Urinary bladder (tissue), 4 donors: ENCODE measurements at places on chromosomes 13 and 19. TPM values are rescaled to one million over a fixed set of nuclear protein-coding genes. Genes with fewer than 3 reads are reported as not detected.

The NLRP4 gene
- not detected for total RNA-seq

The DDX49 gene
- total RNA-seq: 22.2 TPM

The SLC6A16 gene
- 0.26 TPM for total RNA-seq

The DBP gene
- total RNA-seq: 4.6 TPM

The FAM216B gene
- total RNA-seq: not detected

The FCGBP gene
- 7.7 TPM for total RNA-seq

DNA sequence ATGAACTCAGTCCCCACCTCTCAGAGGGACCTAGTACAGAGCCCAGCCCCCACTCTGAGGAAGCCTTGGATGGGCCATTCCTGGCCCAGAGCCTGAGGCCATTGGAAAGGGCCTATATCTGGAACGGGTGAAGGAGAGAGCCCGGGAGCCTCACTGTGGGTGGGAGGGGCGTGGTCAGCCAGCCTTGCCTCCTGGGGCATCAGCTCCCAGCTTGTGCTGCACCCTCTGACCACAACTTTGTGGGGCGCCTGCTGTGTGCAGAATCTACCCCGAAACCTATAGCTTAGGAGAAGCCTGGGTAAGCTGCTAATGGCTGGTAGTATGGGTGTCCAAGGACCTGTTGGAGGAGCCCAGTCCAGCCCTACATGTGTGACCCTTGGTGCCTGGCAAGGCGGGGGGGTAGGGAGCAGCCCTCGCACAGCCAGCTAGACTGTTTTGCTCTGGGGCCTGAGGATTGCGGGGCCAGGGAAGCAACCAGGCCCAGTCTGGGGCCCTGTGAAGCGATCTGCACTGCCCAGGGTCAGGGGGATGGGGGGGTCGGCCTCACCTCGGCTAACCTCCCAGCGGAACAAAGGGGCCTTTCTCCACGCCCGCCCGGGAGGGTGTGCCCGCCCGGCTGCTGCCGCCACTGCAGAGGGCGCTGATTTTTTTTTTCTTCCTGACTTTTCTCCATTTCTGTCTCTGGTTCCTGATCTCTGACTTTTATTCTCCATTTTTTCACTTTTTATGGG lies 42.3 kb downstream of the LYL1 start:
- DNase-seq: no peak

DNA sequence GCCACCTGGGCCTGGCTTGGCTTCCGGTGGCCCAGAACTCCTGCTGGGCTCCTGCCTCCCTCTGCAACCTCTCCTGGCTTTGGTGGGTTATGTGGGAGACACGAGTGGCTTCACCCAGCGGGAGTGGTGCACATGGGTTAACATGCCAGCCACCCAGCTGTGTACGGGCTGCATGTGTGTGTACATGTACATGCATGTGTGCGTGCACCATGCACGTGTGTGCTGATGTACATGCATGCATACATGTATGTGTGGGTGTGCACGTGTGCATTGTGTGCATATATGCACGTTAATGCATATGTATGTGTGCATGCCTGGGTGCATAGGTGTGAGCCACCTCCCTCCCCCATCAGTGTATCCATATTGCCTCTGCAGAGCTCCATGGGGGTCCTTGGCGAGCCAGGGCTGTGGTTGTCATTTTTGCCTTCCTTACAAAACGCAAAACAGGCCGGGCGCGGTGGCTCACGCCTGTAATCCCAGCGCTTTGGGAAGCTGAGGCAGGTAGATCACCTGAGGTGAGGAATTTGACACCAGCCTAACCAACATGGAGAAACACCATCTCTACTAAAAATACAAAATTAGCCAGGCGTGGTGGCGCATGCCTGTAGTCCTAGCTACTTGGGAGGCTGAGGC lies 12.5 kb downstream of the GNA11 start:
- DNase-seq: no peak

DNA sequence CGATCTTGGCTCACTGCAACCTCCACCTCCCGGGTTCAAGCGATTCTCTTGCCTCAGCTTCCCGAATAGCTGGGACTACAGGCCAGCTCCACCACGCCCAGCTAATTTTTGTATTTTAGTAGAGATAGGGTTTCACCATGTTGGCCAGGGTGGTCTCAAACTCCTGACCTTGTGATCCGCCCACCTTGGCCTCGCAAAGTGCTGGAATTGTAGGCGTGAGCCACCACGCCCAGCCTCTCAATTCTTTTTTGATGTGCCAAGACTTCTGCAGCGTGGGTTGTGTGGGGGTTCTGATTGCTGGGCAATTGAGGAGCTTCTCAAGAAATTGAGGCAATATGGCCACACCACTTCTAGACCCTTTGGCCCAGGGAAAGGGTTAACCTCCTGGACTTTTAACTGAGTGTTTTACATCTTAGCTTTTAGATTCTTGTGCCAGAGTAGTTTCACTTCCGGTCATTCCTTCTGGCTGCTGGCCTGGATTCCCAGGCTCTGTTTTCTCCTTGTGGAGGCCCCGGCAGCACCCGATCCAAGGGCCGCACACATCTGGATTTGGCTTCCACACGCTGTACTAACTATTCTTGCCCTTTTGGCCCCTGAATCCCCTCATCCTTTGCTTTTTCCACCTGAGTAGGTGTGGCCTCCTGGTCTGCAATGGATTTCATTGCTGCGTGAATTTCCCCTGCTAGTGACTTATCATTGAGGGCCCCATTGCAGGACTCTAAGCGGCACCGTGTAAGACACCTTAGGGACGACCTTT lies 14.7 kb downstream of the SMARCA4 start:
- peak; percentile 20 for DNase-seq

DNA sequence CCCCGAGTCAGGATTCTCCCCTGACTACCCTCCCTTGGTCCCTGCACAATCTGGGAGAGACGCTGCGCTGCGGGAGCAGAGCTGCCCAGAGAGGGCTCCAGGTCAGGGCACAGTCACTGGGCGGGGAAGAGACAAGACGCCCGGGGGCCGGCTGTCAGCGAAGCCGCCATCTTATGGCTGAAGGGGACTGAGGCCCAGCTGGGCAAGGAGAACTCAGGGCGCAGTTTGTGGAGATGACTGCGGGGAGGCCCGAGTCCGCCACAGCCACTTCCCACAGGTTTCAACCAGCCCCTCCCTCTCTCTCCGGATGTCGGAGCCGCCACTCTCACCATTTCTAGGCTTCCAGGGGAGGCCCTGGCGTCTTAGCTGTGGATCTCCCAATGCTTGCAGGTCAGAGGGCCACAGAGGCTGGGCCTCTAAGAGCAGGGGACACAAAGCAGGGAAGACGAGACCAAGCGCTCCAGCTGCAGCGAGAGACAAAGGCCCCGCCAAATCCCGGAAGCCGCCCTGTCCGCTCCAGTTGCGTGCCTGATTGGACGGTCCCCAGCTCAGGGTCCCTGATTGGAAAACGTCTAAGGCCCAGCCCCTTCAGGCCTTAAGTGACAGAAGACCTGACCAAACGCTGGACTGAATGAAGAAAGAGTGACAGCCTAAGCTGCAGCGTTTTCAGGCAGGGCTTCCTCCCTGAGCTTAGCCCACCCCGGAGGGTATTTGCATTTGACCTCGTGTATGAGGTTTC lies at the start of gene ZNF724:
ZNF724 (minus strand) TSS at position 484 of the 739 bp plus-strand sequence; CDS start at position 332, 152 bp downstream.
- DNase-seq: peak; percentile 96

DNA sequence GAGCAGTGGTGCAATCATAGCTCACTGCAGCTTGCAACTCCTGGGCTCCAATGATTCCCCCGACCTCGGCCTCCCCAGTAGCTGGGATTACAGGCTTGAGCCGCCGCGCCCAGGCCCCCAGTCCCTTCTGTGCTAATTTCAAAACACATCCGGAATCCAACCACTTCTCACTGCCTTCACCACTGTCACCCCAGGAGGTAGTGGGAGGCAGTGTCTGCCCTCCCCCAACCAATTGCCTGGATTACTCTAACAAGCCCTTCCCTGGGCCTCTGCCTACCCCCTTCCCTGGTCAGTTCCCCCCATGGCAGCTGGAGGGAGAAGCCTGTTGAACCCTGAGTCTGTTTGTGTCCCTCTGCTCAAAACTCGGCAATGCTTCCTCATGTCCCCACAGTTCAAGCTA lies 2.3 kb downstream of the PRAM1 start:
- no peak for DNase-seq

- no peak for DNase-seq
Observed at GRCh38 chr19:5911366-5911765, 2.7 kb upstream of the CAPS start.

GRCh38 chr19:17954401-17954800 lies 12.5 kb upstream of the KCNN1 start:
- no peak for DNase-seq

- DNase-seq: no peak
Observed at GRCh38 chr13:37515226-37515625, 83.3 kb downstream of the POSTN start.

GRCh38 chr13:103164251-103164650 lies 98.0 kb upstream of the SLC10A2 start:
- DNase-seq: no peak

GRCh38 chr19:33667141-33667650 lies 45.4 kb downstream of the CHST8 start:
- no peak for DNase-seq

GRCh38 chr13:75366380-75367280 lies 115.3 kb downstream of the TBC1D4 start:
- no peak for DNase-seq

- DNase-seq: no peak
Observed at GRCh38 chr13:98300956-98301641, 124.0 kb upstream of the RNF113B start.

DNA sequence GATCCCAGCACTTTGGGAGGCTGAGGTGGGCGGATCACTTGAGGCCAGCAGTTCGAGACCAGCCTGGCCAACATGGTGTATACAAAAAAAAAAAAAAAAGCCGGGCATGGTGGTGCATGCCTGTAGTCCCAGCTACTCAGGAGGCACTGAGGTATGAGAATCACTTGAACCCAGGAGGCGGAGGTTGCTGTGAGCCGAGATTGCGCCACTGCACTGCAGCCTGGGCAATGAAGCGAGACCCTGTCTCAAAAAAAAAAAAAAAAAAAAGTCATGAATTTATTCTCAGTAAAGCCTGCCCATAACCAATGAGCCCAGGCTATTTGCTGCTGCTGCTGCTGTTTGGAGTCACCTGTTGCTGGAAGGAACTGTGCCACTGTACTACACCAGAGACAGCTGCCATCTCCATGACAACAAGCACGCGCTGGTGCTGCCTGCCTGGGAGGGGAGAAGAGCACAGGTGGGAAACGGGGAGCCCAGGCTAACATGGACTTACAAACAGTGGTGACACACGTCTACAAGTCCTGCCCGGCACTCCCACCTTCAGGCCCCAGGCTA lies 11.3 kb downstream of the ZFR2 start:
- DNase-seq: no peak

GRCh38 chr13:29160862-29161261 lies 340.7 kb downstream of the MTUS2 start:
- DNase-seq: no peak

GRCh38 chr19:15240515-15240914 lies 8.3 kb upstream of the EPHX3 start:
- no peak for DNase-seq

DNA sequence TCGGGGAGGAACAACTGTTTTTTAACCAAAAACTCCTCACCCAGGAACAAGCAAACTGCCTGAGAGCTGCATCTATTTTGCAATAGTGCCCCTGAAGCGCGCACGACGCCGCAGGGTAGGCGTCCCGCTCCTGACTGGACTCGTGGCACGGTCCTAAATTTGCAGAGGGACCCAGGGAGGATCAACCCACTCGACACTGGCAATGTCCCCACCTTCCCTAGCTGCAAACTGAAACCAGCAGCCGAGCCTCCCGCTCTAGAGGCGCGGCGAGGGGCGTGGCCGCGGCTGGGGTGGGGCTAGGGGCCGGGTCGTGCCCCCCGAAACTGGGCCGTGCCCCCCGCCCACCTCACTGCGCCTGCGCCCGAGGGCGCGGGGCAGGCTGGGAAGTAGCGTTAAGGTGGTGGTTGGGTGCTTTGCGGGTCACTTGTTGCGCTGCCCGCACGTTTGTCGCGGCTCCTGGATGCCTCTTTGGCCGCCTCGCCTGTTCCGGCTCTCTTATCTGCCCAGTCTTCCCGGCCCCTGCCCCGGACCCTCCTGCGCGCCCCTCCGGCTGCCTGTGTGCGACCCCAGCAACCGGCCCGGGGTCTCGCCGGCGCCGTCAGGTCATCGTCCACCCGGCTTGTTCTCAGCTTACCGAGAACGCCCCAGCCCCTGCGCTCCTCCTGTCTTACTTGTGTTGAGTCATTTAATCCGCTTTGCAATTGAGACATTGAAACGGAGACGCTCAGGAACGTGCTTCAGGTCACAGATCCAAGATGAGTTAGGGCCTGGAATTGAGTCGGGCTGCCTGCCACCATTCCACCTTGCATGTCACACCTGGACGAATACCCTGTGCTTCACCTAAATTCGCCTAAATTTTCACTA lies 37.9 kb upstream of the LSM14A start:
- peak; percentile 43 for DNase-seq

- DNase-seq: no peak
Observed at GRCh38 chr13:36778083-36778671, 40.8 kb upstream of the RFXAP start.

DNA sequence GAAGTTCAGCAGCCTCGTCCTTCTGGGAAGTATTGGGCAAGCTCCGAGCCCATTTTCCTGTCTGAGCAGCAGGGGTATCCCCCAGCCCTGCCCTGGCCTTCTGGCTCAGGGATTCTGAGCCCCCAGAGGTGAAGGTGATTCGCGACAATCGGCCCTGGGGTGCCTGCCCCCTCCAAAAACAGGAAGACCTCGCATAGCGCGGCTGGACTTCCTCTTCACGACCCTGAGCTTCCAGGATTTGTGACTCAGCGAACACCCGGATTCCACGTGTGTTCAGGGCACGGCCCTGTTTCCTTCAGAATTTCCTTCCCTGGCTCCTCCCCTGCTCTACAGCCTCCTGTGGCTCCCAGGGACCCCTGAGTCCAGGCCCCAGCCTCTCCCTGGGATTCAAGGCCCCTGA lies at the start of gene SEMA6B:
SEMA6B (minus strand) TSS at position 116 of the 400 bp plus-strand sequence. CDS start 1,227 bp downstream, outside the sequence.
- DNase-seq: no peak

DNA sequence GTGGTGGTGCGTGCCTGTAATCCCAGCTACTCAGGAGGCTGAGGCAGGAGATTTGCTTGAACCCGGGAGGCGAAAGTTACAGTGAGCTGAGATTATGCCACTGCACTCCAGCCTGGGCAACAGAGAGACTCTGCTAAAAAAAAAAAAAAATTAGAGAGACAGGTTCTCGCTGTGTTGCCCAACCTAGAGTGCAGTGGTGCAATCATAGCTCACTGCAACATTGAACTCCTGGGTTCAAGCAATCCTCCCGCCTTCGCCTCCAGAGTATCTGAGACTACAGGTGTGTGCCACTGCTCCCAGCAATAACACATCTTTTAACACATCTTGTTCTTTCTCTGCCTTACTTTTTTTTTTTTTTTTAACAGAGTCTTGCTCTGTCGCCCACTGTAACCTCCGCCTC lies 32.7 kb downstream of the CLEC17A start:
- no peak for DNase-seq

- DNase-seq: no peak
Observed at GRCh38 chr13:106513025-106513983, 22.2 kb downstream of the EFNB2 start.
